ENCODE measurements at places on chromosomes 12 and 14. TPM values are rescaled to one million over a fixed set of nuclear protein-coding genes. Genes with fewer than 3 reads are reported as not detected.

Gene CCDC184
- 0.43 TPM for total RNA-seq

Gene WSCD2
- total RNA-seq = not detected

Gene CFAP54
- total RNA-seq = 1.4 TPM

Gene C3AR1
- 0.18 TPM for total RNA-seq

Gene ZCCHC8
- total RNA-seq = 11.8 TPM

Gene RTL1
- not detected for total RNA-seq

Gene FLVCR2
- 0.92 TPM for total RNA-seq

Gene TFCP2
- total RNA-seq = 5.8 TPM

Gene TMEM63C
- total RNA-seq = 0.71 TPM

Gene FOXG1
- under 0.01 TPM for total RNA-seq
